ENCODE measurements at places on chromosomes 3 and 15.

GRCh38 chr3:134955874-134956273 is 160.8 kb downstream of the EPHB1 start:
- no peak for DNase-seq

GRCh38 chr15:41895957-41896356 is 2.1 kb upstream of the SPTBN5 start:
- DNase-seq = no peak

- no peak for DNase-seq
Observed at GRCh38 chr3:182686033-182686886, 107.0 kb upstream of the ATP11B start.

DNA sequence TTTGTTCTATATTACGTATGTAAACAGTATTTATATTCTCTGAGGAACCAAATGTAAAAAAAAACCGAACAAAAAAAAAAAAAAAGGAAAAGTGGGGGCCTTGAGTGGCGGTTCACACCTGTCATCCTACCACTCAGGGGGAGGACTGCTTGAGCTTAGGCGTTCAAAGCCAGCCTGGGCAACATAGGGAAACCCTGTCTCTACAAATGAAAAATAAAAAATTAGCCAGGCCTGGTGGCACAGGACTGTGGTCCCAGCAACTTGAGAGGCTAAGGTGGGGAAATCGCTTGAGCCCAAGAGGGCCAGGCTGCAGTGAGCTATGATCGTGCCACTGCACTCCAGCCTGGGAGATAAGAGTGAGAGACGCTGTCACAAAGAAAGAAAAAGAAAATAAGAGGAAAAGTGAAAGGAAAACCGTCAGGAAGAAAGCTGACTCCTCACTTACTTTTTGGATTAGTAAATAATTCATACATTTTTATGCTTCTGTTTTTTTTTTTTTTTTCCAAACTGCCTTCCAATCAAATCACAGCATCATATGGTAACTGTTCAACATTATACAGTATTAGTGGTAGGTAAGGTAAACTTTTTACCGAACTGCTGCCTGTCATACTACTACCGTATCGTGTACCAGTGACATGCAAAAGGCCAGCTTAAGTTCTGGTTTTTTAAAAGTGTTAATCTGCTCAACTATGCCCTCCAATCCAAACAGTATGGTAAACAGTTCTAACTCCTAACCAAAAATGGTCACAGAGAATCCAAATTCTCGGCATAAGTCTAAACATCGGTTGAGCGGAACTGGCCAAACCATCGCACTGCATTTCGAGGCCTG is 1.2 kb downstream of the PHC3 start:
- no peak for DNase-seq

DNA sequence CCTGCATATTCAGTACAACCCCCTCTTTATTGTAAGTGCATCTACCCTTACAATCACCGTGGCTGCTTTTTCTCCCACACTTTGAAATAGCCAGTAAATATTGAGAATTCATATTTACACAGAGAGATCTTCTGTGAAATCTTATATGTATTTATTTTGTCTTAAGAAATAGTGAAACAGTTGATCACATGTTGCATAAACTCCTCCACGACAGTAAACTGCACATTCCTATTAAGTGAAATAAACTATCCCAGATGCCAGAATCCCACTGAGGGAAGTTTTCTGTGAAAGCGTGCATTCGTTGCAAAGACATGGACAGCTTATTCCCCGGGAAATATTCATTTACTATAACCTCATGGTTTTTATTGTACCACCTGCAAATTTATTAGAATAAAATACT is 796.0 kb downstream of the ROBO2 start:
- no peak for DNase-seq

GRCh38 chr3:61897848-61898247 is 336.5 kb downstream of the PTPRG start:
- no peak for DNase-seq

GRCh38 chr3:13405614-13406013 is 14.5 kb downstream of the NUP210 start:
- DNase-seq = no peak

- no peak for DNase-seq
Observed at GRCh38 chr3:101903451-101903871, 54.1 kb downstream of the NFKBIZ start.

DNA sequence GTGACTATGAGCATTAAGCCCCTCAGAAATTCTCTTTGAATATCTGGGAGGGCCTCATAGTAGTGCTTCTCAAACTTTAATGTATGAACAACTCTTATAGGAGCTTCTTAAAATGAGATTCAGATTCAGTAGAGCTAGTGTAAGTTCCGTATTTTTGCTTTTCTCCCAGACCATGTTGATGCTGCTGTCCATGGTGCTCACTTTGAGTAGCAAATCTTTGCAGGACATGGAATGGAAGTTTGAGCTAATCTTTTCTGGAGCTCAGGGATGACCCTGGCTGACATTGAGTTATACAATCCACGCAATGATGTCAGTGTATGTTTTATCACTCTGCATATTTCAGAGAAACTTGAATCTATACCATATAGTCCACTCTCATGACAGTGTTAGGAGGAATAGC is 134.2 kb downstream of the OTOL1 start:
- DNase-seq = no peak

DNA sequence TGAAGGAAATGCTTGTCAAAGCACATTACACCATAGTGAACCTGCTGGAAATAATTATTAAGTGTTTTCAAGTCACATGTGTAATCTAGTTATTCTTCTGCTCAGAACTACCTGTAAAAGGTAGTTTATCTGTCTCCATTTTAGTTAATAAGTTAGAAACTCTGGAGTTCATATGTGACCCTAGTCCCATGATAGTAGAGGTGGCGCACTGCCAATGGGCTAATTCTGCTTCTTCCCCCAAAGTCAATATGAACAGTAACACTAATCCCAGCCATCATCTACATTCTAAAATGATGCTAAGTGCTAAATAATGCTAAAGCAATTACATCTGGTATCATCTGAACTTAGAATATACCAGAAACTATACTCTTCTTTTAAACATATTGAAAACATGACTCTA is 361.0 kb upstream of the NECTIN3 start:
- no peak for DNase-seq

DNA sequence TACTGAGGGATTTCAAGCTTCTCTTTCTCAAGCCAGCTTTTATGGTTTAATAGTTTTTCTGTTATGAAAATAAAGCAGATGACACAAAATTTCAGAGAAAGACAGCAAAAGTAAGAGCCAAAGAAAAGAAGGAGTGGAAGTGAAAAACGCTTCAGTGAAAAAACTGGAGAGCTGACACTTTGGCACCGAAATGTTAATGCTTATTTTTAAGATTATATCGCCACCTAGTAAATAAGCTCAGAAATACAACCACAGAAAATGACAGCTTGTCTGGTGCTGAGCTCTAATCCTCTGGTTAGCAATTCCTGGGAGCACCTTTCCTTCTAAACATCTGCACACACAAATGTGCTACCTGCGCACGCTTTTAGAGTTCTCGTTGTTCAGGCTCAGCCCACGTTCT is 101.6 kb downstream of the ZPLD1 start:
- DNase-seq = no peak

- DNase-seq = no peak
Observed at GRCh38 chr3:125058959-125059358, 3.2 kb upstream of the HEG1 start.

Data from NCI-H187 treated with DMSO at 0.1 percent for 48 hours (cell line).